Lower leg skin (tissue), 4 donors: ENCODE measurements at places on chromosomes 3 and 15.

DNA sequence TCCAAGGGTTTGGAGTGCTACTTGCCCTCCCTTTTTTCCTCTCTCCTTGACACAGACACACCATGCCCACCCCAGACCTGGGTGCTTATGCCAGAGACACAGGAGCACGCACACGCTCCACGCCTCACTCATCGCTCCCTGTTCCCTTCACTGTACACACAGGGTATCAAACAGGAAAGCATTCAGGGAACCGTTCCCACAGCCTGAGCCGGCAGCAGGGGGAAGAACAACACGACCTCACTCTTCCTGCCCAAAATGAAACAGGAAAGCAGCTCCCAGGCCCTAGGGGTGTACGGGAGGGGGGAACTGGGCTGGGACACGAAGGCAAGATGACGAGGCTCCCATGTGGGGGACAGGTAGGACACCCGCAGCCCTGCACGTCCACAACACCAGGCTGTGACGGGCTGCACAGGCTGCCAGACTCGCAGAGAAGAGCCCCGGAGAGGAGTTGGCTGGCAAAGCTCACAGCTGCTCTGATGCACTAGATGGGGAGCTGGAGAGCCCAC is 11.2 kb downstream of the DLL4 start:
- DNase-seq: no peak

- DNase-seq: no peak
Measured at GRCh38 chr3:39569095-39569494, 101.6 kb downstream of the MOBP start.

GRCh38 chr15:100922192-100923040 is 3.3 kb downstream of the LRRK1 start:
- no peak for DNase-seq

DNA sequence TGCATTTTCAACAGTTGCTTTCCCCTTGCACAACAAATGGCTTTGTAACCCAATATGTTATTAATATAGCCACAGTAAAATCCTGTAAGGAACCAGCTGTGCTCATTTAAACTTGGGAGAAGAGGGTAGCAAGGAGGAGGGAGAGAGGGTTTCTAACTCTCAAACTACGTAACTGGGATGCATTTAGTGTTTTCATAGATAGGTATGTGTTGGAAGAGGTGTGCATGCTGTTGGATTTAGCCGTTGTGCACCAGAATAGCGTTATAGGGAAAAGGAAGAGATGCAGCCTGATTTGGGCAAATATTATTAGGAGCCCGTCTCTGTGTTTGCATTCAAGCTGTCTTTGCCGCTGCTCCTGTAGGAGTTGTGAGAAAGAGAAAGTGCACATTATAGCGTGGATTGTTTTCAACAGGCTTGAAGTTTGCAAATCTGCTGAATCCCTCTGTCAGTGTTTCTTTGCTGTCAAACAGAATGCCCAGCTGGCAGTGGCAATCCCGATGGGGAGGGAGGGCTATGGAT is 39.4 kb downstream of the ARPP21 start:
- no peak for DNase-seq

DNA sequence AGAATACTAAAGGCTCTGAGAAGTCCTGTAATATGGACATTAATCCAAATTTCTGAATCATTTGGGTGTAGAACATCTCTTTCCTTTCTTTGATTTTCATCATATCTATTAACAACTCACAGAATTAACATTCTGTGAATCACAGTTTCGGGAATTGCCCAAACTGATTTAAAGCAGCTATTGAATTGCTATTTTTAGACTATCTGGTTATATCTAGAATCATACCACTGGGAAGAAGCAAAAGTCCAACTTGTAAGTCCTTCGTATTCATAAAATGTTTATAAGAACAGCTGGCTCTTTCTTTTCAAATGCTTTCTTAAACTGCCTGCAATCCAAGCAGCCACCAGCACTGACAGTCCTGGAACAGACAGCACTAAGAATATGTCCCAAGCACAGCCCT is 733.0 kb downstream of the NTRK3 start:
- DNase-seq: no peak

DNA sequence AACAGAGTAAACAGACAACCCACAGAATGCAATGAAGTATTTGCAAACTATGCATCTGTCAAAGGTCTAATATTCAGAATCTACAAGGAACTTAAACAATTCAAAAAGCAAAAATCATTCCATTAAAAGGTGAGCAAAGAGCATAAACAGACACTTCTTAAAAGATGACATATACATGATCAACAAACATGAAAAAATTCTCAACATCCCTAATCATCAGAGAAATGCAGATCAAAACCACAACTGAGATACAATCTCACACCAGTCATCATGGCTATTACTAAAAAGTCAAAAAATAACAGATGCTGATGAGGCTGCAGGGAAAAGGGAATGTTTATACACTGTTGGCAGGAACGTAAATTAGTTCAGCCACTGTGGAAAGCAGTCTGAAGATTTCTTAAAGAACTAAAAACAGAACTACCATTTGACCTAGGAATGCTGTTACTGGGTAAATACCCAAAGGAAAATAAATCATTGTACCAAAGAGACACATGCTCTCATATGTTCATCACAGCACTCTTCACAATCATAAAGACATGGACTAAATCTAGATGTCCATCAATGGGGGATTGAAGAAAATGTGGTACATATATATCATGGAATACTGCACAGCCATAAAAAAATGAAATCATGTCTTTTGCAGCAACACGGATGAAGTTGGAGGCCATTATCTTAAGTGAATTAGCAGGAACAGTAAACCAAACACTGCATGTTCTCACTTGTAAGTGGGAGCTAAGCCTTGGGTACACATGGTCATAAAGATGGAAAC is 393.3 kb upstream of the CBLB start:
- no peak for DNase-seq

DNA sequence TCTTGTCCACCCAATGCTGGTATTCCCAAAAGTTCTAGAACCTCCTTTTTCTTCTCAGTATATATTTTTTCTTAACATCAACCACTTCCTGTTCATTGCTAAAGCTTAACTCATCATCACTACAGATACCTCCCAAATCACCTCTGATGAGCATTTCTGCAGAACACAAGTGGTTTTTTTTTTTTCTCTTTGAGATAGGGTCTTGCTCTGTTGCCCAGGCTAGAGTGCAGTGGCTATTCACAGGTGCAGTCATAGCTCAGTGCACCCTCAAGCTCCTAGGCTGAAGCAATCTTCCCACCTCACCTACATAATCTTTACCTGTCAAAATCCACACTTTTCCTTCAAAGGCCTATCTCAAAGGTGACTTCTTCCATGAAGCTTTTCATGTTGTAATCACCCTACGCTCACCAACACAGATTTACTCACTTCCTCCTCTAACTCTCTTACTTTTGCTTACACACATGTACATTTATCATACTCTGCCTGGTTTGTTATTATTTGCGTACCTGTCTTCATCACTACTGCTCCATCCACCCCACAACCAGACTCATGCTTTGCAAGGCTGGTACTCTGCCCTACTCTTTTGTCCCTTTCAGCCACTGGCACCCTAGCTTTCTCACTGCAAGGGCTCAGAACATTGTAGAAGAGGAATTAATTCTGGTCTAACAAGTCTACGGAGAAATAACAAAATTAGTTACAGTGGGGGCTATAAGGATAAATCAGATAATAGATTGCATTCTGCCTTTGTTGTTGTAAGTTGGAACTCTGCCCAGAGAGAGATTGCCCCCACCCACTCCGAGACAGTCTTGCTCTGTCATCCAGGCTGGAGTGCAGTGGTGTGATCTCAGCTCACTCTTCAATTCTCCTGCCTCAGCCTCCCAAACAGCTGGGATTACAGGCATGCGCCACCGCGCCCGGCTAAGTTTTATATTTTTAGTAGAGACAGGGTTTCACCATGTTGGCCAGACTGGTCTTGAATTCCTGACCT is 27.5 kb downstream of the HERC1 start:
- DNase-seq: no peak

- DNase-seq: no peak
Measured at GRCh38 chr3:175224051-175224450, 364.9 kb downstream of the NAALADL2 start.

DNA sequence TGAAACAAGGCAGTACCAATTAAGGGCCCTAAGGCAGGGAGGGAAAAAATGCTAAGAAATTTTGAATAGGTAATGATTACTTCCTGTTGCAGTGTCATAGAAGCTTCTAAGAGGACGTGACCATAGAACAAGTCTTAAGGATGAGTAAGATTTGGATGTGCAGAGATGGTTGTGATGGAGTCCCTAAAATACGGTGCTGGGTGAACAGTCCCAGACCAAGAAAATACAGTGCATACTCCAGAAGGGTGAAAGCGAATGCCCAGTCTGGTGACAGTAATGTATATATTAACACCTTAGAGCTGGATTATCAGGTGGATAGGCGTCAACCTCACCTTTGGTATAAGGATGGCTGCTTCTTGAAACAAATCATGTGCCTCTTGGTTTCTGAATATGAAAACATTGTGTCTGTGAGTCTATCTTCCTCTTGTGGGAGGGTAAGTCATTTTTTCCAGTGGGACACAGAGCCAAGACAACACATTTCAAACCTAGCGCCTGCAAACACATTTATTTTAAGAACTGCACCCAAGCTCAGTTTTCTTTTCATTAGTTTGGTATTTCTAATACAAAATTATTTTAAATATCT is 101.2 kb upstream of the TP63 start:
- DNase-seq: no peak

DNA sequence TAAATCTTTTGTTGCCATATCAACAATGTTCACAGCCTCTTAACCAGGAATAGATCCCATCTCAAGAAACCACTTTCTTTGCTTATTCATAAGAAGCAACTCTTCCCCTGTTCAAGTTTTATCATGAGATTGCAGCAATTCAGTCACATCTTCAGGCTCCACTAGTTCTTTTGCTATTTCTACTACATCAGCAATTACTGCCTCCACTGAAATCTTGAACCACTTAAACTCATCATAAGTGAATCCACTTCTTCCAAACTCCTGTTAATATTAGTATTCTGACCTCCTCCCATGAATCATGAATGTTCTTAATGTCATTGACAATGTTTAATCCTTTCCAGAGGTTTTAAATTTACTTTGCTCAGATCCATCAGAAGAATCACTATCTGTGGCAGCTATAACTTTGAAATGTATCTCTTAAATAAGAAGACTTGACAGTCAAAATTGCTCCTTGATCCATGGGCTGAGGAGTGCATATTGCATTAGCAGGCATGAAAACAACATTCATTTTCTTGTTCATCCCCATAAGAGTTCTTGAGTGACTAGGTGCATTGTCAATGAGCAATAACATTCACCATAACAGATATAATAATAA is 205.9 kb downstream of the DTWD1 start:
- DNase-seq: no peak

DNA sequence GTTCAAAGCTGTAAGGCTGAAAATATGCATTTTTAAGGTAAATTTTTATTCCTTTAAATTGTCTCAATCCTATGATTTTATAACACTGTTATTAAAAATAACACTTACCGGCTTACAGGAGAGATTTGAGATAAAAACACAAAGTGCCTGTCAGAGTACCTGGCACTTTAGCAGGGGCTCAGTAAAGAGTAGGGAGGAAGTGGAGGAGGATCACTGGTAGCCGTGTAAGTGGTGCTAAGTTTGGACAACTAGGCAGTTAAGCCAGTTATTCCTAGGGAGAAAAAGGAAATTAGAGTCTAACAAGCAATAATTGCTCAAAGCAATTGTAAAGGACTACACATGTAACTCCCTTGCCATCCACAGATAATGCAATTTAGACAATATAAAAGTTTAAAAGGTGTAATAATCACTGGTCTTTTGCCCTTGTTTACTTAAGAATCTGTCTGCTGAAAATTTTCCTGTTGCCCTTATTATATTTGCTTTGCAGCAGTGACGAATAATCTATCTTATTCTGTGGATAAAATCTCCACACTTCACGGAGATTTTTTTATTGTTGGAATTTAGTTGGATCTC is 204.8 kb downstream of the CDIN1 start:
- no peak for DNase-seq
